Activated CD8-positive, alpha-beta memory T cell treated with anti-CD3 and anti-CD28 coated beads, Interleukin-2, amount 50 U/mL, for 4 hours (primary cell): ENCODE measurements at places on chromosomes 4 and X.

- no peak for DNase-seq
These were observed 11.1 kb downstream of the UBE2NL start for GRCh38 chrX:143894938-143895337.

DNA sequence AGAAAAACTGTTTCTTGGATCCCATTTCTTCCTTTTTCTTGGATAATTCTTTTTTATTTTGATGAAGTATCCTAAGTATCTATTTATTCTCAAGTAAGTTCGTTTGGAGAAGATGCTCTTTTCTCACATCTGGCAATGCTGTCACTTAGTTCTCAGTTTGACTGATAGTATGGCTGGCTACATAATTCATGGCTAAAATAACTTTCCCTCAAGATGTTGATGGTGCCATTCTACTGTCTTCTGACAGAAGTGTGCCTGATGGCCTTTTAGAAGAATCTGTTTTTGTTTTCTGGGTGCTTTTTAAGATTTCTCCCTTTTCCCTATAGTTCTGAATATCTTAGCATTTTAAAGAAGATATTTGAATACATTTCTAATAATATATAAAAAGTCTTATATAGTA lies 41.6 kb downstream of the EVC2 start:
- DNase-seq, result no peak

GRCh38 chr4:45215976-45216542 lies 489.7 kb upstream of the GNPDA2 start:
- no peak for DNase-seq

GRCh38 chrX:138928737-138929459 lies 217.4 kb upstream of the FGF13 start:
- DNase-seq, result no peak

DNA sequence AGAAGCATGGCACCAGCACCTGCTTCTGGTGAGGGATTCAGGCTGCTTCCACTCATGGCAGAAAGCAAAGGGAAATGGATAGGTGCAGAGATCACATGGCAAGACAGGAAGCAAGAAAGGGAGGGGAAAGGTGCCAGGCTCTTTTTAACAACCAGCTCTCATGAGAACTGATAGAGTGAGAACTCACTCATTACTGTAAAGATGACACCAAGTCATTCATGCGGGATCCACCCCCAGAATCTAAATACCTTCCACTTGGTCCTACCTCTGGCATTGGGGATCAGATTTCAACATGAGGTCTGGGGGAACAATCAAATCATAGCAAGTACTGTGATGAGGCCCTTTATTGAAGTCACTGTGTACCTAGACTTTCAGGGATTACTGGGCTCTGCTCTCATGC lies 72.0 kb upstream of the PRDM5 start:
- no peak for DNase-seq

DNA sequence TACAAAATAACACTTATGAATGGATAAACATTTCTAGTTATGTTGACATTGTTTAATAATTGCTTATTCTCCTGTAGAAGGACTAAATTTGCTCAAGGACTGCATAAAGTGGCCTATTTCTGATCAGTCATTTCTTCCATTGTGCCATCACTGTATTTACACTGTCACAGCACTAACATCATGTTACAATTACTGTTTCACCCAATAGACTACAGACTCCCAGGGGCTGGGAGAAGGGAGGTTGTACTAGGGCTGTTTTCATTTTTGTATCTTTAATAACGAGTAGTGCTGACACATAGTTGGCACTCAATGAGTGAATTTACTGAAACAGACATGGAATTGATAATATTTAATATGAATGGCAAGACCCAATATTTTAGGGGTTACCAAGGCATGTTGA lies 139.5 kb downstream of the SLC10A7 start:
- no peak for DNase-seq

DNA sequence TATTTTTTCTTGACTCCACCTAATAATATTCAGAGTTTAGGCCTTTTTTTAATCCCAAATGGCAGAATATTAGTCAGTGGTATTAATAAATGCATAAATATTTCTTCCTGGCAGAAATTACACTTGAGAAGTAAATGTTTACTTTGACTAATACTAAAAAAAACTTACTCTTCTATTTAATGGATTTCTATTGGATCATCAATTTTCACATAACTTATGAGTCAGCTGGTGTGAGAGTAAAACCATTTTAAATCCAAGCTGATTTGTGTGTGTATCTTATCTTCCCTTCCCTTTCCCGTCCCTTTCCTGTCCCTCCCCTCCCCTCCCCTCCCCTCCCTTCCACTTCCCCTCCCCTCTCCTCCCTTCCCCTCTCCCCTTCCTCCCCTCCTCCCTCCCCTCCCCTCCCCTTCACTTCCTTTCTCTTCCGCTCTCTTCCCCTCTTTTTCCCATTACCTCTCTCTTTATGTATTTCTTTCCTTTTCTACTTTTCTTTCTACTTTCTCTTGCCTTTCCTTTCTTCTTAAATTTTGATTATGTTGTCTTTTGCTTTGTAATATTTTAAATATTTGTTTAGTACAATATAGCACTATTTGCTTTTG lies 630.1 kb upstream of the EPHA5 start:
- DNase-seq, result no peak
